ENCODE measurements at places on chromosomes 7 and 10. TPM values are rescaled to one million over a fixed set of nuclear protein-coding genes. Genes with fewer than 3 reads are reported as not detected.

- DNase-seq = no peak
These were observed 89.7 kb downstream of the ATE1 start for GRCh38 chr10:121838149-121838548.

GRCh38 chr10:86451604-86451960 lies 70.0 kb downstream of the WAPL start:
- DNase-seq = no peak

DNA sequence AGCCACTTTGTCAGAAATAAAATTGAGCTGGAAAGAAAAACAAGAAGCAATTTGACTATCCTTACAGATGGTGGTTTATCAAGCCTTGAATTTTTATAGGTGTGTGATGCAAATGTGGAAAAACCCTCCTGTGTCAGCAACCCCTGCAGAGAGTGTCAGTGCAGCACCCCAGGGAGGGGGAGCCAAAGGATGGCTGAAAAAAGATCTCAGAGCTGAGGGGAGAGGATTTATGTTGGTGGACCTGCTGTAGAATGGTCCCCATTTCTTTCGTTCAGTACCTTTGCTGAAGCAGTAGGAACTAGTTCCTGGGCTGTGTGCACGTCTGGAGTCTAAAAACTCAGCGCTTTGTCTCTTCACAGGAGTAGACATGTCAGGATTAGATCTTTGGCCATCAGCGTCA lies 239.0 kb downstream of the PHTF2 start:
- no peak for DNase-seq

DNA sequence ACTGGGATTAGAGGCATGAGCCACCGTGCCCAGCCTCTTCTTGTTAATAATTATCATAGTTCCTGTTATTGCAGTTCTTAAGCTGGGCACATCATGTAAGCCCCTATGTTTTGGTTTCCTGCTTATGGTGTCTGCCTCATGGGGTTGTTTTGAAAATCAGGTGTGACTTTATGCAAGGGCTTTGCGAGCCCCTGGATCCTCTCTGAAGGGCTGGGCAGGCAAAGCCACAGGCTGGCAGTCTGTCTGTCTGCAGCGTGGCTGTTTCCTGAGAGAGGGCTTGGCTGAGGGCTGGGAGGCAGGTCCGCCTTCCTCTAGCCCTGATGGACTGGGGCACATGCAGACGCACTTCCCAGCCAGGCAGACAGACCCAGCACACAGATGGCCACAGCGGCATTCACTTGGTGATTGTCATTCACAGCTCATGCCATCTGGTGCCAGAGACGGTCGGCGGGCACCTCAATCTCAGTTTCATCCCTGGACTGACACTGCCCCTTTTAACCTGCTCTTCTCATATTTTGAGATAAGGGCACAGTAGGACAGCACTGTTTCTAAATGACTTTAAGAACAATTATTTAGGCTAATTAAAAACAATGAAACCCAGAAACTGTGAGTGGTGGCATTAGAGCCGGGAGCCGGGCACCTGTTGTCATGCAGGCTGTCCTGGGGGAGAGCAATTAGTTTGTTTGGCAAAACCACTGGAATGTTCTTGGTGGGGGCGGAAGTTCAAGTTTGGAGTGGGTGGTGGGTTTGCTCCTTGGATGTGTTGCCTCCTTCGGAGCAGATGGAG lies 35.5 kb downstream of the RBM20 start:
- DNase-seq = no peak

- DNase-seq = no peak
These were observed 104.2 kb upstream of the TMEM72 start for GRCh38 chr10:44806950-44807349.

The STEAP1 gene
- polyA plus RNA-seq = 10.7 TPM

DNA sequence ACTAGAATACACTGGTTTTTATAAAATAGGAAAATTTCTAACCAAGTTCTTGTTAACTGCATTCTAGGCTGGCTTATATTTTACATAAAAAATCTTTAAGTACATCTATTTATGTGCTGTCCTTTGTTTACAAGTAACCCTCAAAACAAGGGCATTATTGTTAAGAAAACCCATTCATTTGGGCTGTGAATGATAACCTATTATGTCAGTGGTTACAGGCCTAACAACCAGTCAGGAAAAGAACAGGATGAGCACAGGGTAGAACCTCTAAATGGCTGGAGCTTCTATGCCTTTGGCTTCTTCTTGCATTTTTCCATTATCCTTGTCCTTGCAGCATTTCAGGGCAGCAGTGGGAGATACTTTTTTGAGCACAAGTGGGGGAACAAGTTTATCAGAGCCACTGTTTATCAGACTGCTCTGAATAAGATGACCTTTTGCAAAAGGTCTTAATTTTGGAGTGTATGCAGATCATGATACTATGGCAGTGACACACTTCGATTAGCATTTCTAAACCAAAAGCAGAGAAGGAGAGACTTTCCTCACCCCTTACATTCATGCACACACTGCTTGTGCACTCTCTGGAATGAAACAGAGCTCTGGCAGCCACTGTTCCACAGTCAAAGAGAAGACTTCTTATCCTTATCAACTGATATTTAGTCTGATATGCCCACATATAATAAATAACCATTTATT lies 10.9 kb downstream of the GPR37 start:
- DNase-seq = no peak

GRCh38 chr10:105094048-105094447 lies 453.0 kb downstream of the SORCS3 start:
- no peak for DNase-seq

GRCh38 chr7:144038887-144039286 lies 9.9 kb upstream of the OR2A5 start:
- DNase-seq = no peak

The RNF32 gene
- polyA plus RNA-seq = 2.9 TPM

DNA sequence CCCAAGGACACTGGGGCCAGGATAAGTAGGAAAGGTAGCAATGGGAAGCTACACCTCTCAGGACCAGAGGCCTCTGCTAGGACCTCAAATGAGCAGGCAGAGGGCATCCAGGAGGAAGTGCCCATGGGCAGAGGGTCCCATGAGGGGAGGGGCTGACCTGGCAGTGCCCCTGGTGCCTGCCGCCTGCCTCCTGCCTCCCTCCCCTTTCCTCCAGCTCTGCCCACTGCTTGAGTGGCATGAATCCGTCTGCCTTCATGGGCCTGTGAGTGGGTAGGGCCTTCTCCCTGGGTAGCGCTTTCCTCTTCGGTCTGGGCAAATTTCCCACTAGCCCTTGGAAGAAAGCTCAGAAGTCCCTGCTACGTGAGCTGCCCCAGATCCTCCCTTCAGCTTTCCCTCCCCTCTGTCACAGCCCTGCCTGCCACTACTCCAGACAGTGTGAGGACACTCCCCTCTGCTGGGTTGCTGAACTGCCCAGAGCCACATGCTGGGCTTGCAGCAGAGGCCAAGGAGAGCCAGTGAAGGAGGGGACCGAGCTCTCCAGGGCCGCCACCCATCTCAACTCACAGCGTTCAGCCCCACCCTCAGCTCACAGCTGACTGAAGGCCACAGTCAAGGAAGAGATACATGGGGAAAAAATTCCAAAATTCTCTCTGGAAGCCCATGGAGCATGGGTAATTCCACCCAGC lies 141.4 kb downstream of the ARHGAP22 start:
- no peak for DNase-seq

- no peak for DNase-seq
These were observed 820.6 kb downstream of the CCSER2 start for GRCh38 chr10:85148693-85149640.

The SYNPO2L gene
- polyA plus RNA-seq = 0.24 TPM

DNA sequence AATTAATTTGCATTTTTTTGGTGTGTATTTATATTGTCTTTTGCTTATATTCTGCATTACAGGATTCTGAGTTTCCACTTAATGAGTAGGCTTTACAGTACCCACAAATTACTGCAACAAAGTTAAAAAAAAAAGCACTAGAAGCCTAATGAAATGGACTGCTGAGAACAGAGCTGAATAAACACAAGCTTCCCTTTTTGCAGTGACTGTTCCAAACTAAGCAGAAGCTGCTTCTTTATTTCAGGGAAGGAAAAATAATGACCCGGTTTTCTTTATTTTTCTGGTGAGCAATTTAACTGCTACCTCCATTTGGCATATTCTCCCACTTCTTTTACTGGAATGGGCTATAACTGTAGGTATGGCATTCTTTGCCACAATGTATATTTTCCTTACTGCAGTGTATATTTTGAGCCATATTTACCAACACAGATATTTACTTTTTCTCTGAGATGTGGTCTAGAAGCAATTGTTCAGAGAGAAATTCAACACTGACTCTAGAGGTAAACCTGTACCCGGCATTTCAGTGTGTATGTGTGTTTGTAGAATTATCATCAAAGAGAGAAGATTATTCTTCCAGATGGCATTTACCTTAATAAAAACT lies 56.9 kb downstream of the HDAC9 start:
- no peak for DNase-seq

- DNase-seq = no peak
These were observed 38.7 kb upstream of the TRIL start for GRCh38 chr7:28996836-28997235.

Data from right renal cortex interstitium (tissue), 3 donors.